Right lobe of liver (tissue), 6 donors: ENCODE measurements at places on chromosomes 3 and 15. TPM values are rescaled to one million over a fixed set of nuclear protein-coding genes. Genes with fewer than 3 reads are reported as not detected.

Gene ATRIP
- total RNA-seq = 3.5 TPM

GRCh38 chr3:112007633-112008032 is 8.9 kb downstream of the TAGLN3 start:
- no peak for DNase-seq

- no peak for DNase-seq
These were observed 144.3 kb upstream of the ADAMTS9 start for GRCh38 chr3:64832098-64832497.

DNA sequence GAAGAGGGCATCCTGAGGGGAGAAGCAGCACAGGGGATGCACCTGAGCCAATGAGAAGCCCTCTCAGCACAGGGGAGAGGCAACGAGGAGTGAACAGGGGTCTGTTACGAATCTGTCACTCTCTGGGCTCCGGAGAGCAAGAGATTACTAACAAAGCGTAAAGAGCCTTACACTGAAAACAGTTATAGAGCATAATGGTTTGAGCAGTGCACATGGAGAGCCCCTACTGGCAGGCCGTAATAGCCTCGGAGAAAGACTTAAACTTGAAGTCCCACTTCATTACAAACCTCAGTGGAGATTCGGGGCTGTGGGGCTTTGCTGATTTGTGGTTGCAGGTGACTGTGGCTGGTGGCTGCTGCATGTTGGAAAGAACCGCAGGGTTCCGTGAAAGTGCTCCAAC is 271.5 kb upstream of the TMC3 start:
- DNase-seq = no peak

- DNase-seq = no peak
These were observed 62.5 kb downstream of the ARHGAP31 start for GRCh38 chr3:119356646-119357045.

DNA sequence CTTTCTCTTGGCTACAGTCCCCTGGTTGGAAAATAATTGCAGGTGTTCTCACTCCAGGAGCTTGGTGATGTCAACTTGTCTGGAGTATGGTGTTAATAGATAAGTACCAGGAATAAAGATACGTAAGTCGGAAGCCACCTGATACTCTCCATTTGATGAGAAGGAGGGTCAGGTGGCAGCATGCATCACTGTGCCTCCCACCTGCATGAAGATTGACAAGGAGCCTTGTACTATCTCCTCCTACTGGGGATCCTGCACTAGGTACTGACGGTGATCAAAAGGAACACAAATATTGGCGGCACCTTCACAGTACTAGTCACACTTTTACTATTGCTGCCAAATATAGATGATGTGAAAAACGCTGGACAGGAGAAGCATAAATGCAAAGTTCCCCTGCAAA is 32.6 kb upstream of the GABRB3 start:
- no peak for DNase-seq
